ENCODE measurements at places on chromosomes 7 and 10.

- H3K27ac ChIP-seq: no peak overlapping the region
- H3K36me3 ChIP-seq: no peaks in the 10 kb centered on the region
- no peak overlapping the region for H3K4me3 ChIP-seq
Measured at GRCh38 chr10:121284936-121285335, 313.3 kb downstream of the FGFR2 start.

- peaks cover 91% of the 10 kb centered on the region for H3K27me3 ChIP-seq
- no peak for DNase-seq
- H3K27ac ChIP-seq: no peak overlapping the region
- H3K4me1 ChIP-seq: no peaks in the 10 kb centered on the region
- H3K36me3 ChIP-seq: no peaks in the 10 kb centered on the region
- H3K4me3 ChIP-seq: no peak overlapping the region
Measured at GRCh38 chr7:25656581-25657026, 428.3 kb upstream of the NPVF start.

DNA sequence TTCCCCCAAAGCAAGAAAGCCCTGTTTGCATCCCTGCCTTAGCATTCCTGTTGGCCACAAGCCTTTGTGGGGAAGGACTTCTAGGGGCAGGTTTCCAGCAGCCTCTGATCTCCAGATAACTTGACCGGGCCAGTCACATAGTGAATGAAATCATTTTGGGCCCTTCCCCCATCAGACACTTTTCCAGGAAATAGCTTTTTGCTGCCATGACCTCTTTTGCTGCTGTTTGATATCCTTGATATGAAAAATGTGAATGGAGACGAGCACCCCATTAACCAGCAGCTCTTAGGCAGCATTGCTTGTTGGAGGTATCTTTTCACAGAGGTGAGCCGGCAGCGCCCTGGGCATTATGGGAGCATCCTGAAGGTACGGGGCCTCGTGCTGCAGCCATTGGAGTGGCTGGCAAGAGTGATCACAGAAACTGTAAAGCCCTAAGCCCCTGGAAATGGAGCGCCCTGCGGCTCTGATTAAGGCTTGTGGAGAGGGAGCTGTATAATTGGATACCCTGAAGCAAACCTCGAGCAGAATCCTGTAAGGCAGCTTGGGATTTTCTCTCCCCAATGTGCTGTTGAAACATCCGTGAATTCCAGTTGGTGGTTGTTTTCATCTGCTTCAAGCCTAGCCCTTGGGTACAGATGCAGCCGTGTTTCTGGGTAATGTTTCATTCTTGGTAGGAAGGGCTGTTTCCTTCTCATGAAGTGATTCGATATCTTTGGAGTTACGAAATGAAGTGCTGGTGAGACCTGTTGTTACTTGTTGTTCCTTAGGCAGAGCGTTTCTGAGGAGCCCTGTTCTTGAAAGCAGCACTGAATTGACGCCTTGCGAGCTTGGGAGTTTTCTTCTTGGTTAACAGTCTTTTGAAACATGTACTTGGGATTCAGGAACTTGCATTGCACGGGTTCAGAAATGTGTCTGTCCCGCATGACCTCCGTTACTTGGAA, 179.0 kb downstream of the PTEN start:
- no peak overlapping the region for H3K4me3 ChIP-seq
- no peaks in the 10 kb centered on the region for H3K36me3 ChIP-seq
- DNase-seq: no peak
- no peaks in the 10 kb centered on the region for H3K27me3 ChIP-seq
- H3K4me1 ChIP-seq: peaks cover 8% of the 10 kb centered on the region

DNA sequence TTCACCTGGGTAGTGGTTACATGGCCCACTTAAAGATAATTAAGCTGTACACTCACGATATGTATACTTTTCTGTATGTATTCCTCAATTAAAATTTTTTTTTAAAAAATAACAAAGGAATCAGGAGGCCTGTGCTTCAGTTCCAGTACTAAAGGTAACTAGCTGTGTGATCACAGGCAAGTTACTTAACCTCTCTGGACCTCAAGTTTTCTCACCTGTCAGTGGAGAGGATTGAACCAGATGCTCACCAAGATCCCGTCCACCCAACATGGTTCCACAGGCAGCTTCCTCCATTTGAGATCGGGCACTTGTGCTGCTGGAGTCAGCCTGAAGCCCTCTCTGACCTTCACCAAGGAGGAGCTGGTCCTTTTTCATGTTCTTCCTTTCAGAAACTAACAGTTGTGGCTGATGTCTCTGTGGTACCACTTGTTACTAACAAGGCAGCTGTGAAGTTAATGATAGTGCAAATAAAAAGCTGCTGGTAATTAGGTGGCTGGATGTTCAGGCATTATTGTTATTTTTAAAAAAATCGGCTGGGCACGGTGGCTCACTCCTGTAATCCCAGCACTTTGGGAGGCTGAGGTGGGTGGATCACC, 29.4 kb upstream of the SMNDC1 start:
- H3K27ac ChIP-seq: no peak overlapping the region
- no peak for DNase-seq
- H3K36me3 ChIP-seq: no peaks in the 10 kb centered on the region
- no peaks in the 10 kb centered on the region for H3K4me1 ChIP-seq
- no peak overlapping the region for H3K4me3 ChIP-seq

DNA sequence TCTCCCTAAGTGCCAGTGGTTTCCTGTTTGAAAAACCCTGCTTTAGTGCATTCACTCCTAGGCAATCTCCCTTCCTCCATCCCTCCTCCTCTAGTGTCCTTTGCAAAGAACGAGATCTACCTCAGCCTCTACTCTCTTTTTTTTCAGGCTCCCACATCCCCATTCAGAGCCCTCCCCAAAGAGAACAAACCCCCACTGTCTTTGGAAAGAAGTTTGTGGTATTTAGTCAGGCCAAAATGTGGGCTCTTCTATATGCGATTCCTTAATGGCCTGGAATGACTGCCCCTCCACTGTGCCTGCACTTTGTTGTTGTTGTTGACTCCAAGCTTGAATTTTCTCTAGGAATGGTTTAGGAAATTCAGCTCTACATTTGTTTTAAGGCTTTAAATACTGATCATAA, 36.3 kb downstream of the PALS2 start:
- H3K27ac ChIP-seq: no peak overlapping the region
- H3K36me3 ChIP-seq: no peaks in the 10 kb centered on the region
- no peaks in the 10 kb centered on the region for H3K27me3 ChIP-seq
- no peaks in the 10 kb centered on the region for H3K4me1 ChIP-seq
- no peak overlapping the region for H3K4me3 ChIP-seq
- DNase-seq: no peak

- H3K27me3 ChIP-seq: no peaks in the 10 kb centered on the region
- H3K4me1 ChIP-seq: peaks cover 65% of the 10 kb centered on the region
- peaks cover 14% of the 10 kb centered on the region for H3K36me3 ChIP-seq
- peak overlapping the region; percentile 60 for H3K4me3 ChIP-seq
- H3K27ac ChIP-seq: peak overlapping the region; percentile 99
Measured at GRCh38 chr10:59991661-59992060, 85.3 kb upstream of the CCDC6 start.

DNA sequence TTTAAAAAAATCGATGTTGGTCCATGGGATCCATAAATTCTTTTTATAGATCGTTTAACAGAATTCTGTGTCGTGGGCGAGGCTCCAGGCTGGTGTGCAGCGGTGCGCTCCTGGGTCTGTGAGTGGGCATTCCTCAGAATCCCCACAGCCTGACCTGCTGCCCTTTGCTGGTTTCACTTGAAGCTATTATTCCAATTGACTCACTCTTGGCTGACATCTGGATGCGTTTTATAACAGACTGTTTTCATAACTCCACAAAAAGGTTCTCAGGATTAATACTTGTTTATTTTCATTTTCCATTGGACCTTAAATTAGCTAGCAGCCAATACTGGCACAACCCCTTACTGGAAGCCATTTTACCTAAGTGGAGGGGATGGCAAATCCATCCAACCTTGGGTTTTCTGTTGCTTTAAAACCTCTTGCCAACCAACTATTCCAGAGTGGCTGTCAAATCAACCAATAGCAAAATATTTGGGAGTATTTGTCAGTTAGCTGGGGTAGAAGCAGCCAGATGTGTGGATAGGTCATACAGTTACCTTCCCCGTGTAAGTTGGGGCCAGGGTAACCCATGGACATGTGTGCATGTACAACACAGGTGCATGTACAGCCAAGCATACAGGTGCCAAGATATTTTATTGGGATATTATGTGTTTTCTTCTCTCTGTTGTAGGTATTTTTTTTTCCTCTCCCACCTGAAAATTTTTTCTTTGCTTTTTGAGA, 160.7 kb upstream of the ZNF32 start:
- no peak overlapping the region for H3K27ac ChIP-seq
- H3K4me1 ChIP-seq: no peaks in the 10 kb centered on the region
- no peaks in the 10 kb centered on the region for H3K36me3 ChIP-seq
- DNase-seq: no peak
- H3K27me3 ChIP-seq: no peaks in the 10 kb centered on the region
- no peak overlapping the region for H3K4me3 ChIP-seq

DNA sequence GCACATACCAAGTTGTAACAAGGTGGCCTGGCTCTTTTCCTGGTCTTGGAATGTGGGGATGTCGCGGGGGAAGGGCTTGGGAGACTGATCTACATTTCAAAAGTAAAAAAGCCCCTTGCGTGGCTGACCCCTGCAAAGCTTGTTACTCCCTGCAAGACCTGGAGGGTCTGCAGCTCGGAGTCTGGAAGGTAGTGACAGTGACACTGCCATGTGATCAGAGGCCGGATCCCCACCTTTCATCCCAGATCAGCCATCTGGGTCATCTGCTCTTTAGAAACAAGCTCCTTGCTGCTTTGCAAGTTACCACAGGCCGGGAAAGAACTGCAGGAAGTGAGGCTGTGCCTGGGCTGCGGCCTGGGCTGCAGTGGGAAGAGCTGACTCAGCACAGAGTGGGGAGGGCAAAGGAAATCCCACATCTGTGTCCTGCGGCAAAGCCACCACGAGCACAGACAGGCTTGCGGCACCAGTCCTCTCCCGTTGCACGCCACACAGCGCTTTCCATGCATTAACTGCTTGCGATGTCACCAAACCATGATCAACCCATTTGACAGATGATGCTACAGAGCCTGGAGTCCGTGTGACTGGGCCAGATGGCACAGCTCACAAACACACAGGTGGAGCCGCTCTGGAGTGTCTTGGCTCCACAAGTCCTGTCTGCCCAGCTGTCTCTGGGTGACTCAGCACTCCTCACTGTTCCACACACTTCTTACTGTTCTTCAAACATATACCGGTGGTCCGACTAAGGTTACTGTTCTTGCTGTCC, 97.7 kb downstream of the SH3PXD2A start:
- no peak for DNase-seq
- peaks cover 30% of the 10 kb centered on the region for H3K4me1 ChIP-seq
- H3K4me3 ChIP-seq: no peak overlapping the region

All from Calu3 (cell line).